ENCODE measurements at places on chromosomes 4 and X.

DNA sequence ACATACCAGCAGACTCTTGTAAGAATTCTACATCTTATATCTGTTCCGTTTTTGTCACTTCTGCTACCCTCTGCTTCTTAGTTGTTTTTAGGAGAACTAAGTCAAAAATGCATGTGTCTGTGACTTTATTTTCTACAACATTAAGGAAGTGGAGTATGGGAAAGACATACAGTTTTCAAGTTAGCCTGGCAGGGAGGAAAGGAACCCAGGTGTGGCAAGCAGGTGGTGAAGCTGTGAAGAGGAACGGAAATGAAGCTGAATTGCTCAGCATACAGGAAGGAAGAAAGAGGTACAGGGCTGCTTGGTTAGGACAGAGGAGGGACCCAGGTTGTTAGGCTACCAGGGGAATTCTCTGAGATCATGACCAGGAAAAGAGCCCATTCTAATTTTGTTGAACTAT lies 9.4 kb downstream of the GPRIN3 start:
- no peak for DNase-seq

DNA sequence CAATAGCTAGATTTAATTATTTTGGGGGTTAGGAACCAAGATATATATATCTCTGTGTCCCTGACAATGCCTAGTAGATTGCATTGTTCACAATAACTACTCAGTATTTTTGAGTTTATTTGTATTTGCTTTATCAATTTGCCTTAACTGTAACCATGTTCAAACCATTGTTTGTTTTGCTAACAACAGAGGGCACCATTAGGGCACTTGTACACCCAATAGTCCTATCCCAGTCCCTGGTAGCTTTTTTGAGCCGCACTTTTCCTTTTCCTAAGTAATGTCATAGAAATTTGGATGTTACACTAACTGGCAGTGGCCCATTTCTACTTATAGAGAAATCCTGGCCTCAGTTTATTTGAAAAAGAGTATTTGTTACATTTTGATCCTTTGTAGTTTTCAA lies 575 bp upstream of the KLHL5 start:
- DNase-seq, result no peak

DNA sequence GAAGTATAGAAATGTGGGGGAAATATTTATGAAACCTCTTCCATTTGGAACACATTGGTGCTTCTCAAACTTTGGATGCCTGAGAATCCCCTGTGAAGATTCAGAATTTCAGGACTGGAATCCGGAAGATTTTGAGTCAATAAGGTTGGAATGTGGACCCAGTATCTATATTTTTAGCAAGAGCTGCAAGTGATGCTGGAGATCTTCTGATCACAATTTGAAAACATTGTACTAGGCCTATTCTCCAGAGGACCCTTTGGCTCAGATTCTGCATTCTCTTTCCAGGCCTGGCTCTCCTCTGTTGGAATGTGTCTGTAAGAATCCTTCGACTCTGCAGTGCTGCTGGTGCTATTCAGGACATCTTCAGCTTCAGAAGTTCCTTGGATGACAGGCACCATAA lies 2.4 kb upstream of the PKD2 start:
- DNase-seq, result no peak

DNA sequence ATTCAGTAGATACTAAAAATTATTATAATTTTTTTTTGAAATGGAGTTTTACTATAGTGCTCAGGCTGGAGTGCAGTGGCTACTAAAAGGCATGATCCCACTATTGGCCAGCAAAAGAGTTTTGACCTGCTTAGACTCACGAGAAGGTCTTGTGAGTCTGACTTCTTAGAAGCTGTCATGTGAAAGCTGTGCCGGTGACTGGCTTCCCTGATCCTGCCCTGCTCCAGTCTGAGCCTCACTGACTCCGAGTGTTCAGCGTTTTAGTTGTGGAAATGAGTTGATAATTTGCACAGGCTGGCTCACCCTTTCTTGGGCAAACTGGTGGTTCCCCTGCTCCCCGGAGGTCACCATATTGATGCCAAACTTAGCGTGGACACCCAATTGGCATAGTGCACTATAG lies 16.4 kb upstream of the CXCL8 start:
- DNase-seq, result no peak

DNA sequence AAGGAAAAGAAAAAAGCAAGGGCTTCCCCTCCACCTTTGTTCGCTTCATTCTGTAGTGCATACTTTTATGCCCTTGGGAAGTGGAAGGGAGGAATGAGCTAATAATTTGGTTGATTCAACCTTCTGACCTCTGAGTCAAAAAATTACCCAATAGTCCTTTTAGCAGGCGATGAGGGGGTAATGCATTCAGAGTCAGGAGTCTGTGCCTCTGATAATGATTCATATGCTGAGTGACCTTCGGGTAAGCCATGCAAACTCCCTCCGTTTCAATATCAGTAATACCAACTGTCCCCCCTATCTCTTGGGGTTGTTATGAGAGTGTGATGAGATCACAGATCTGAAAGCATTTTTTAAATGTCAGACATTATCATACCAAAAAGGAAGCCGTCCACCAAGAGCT lies 41.6 kb upstream of the ACSL4 start:
- no peak for DNase-seq

- DNase-seq, result no peak
Observed at GRCh38 chr4:142036795-142037583, 400.6 kb downstream of the IL15 start.
